Activated CD8-positive, alpha-beta T cell treated with anti-CD3 and anti-CD28 coated beads, Interleukin-2, amount 10 ng/mL, durations not matched to agents 7 days and 5 days (primary cell): ENCODE measurements at places on chromosomes 11 and 22. TPM values are rescaled to one million over a fixed set of nuclear protein-coding genes. Genes with fewer than 3 reads are reported as not detected.
A peak's percentile ranks its signal among the peaks of the same experiment; 100 is the strongest.

The ANO5 gene
- not detected for total RNA-seq

The FKBP2 gene
- total RNA-seq: 33.0 TPM

The MN1 gene
- 0.11 TPM for total RNA-seq

- no peak for DNase-seq
- H3K27me3 ChIP-seq: peaks cover 12% of the 10 kb centered on the region
- no peak overlapping the region for H3K27ac ChIP-seq
- H3K4me1 ChIP-seq: no peaks in the 10 kb centered on the region
- no peak overlapping the region for H3K4me3 ChIP-seq
Observed at GRCh38 chr11:130458410-130458729, 9.9 kb downstream of the ADAMTS15 start.

DNA sequence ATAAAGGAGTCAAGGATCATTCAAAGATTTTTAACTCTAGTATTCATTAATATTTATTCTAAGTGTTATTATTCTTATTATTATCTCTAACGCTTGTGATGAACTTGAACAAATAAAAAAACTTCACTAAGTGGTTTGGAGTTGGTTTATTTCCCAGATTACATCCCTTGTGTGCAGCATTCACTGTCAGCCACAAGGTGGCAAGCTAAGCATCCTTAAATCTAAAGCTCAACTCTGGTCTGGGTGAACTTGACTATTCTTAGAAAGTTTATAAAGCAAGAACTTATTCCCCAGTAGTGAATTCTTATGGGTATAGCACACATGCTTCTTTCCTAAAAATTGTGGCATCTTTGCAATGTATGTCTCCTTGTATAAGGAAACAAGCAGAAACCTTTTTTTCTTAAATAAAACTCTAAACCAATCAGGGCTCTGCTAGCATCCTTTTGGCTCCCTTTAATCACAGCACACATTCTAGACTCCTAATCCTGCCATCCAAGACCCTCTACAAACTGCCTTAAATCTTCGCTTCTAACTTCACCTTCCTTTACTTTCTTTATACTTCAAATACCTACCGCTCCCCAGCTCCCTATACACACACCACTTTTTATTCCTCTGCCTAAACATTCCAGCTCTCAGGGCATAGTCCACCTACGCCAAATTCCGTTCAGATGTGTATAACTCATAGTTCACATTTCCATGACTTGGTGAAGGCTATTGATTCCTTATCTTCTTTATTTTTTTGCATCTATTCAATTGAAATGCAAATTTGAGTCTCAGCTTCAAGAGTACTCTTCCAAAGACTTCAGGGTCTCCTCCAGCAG, 1068.8 kb downstream of the DLG2 start:
- H3K4me3 ChIP-seq: no peak overlapping the region
- no peak overlapping the region for H3K27ac ChIP-seq
- no peaks in the 10 kb centered on the region for H3K36me3 ChIP-seq
- peak; percentile 28 for DNase-seq

DNA sequence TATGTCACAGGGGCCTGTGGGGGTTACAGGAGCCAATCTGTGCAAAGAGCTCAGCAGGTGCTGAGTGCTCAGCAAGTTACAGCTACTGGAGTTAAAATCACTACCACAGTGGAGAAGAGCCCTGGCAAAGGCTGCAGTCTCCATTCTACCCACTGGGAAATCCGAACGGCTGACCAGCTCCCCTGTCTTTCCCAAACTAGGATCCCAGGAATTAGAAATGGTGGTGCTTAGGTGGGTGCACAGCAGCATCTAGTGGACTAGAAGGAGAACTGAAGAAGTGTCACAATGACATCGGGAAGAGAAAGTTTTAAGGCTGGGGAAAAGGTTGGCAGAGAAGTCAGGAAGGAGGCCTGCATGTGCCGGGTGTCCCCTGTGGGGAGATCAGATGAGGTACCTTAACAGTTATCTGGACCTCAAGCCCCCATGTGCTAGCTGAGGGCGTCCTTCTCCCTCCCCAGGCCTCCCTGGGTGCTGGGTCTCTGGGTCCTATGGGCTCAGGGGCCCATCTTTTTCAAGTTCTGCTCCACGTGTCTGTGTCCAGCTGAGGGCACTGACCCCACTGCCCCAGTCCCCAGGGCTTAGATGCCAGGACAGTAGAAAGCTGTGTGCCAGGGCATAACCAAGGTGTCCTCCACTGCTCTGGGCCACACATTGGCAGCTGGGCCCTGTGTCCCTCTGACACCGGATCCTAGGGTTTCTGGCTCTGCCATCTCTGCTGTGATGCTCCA, 1.9 kb downstream of the PIWIL3 start:
- no peak overlapping the region for H3K4me3 ChIP-seq
- H3K36me3 ChIP-seq: no peaks in the 10 kb centered on the region
- H3K27ac ChIP-seq: no peak overlapping the region
- peaks cover 9% of the 10 kb centered on the region for H3K4me1 ChIP-seq
- H3K27me3 ChIP-seq: peaks cover 18% of the 10 kb centered on the region
- no peak for DNase-seq

- no peaks in the 10 kb centered on the region for H3K4me1 ChIP-seq
- no peak overlapping the region for H3K4me3 ChIP-seq
- peaks cover 2% of the 10 kb centered on the region for H3K36me3 ChIP-seq
- peaks cover 10% of the 10 kb centered on the region for H3K27me3 ChIP-seq
- no peak overlapping the region for H3K27ac ChIP-seq
Observed at GRCh38 chr11:9109858-9110731, 18.7 kb upstream of the SCUBE2 start.

DNA sequence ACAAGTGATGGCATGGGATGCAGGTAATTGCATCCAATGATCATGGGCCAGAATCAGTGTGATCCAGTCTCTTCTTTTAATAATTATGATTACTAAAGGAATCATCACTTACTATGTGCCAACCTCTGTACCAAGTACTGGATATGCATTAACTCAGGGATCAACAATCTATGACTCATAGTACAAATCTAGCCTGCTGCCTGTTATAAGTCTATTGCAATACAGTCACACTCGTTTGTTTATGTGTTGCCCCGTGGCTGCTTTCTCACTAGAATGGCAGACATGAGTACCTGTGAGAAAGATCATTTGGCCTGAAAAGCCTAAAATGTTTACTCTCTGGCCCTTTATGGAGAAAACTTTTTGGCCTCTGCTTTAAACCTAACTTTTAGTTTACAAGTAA, 45.0 kb downstream of the OR6Q1 start:
- H3K36me3 ChIP-seq: no peaks in the 10 kb centered on the region
- no peaks in the 10 kb centered on the region for H3K4me1 ChIP-seq
- no peak overlapping the region for H3K27ac ChIP-seq

GRCh38 chr22:43152003-43152356, 621 bp downstream of the TSPO start:
- peak overlapping the region; percentile 77 for H3K27ac ChIP-seq
- H3K4me1 ChIP-seq: peaks cover 36% of the 10 kb centered on the region
- H3K36me3 ChIP-seq: no peaks in the 10 kb centered on the region
- no peaks in the 10 kb centered on the region for H3K27me3 ChIP-seq
- DNase-seq: no peak

DNA sequence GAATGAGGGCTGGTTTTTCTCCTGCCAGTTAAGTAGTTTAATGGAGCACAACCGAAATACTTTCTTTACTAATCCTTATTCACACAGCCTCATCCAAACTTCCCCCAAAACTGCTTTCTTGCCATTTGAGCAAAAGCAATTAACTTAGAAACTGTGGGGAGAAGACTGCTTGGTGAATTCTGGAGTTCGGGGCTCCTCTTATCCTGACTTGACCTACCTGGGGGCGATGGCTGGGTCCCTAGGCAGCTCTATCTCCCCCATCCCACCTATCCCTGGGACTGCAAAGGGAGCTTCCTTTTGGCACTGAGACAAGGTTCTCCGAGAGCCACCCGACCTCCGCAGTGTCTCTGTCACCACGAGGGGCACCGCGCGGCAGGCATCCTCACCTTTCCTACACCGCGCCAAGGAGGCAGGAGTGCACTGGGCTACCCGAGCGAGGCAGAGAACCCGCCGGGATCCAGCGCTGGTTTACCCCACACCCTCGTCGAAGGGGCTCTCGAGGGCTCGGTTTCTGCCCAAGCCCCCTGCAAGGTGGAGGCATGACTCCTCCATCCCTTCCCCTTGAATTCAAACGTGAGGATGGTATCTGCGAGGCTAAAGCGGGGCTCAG, 759 bp downstream of the DESI1 start:
- H3K27me3 ChIP-seq: no peaks in the 10 kb centered on the region
- peak overlapping the region; percentile 98 for H3K27ac ChIP-seq
- H3K36me3 ChIP-seq: peaks cover 27% of the 10 kb centered on the region
- DNase-seq: peak; percentile 60
- H3K4me1 ChIP-seq: peaks cover 46% of the 10 kb centered on the region

- no peak within 1 kb of the TSS for H3K4me3 ChIP-seq
- H3K27ac ChIP-seq: no peak within 1 kb of the TSS
- H3K36me3 ChIP-seq: no peaks in the 10 kb centered on the region
Observed at GRCh38 chr11:65058419-65059054, at the start of gene NAALADL1. TSS of gene NAALADL1 (minus strand) at chr11:65058553. CDS start at chr11:65058521, 32 bp downstream.

- DNase-seq: no peak
- no peaks in the 10 kb centered on the region for H3K4me1 ChIP-seq
- no peak overlapping the region for H3K4me3 ChIP-seq
Observed at GRCh38 chr11:1814691-1815090, 20.1 kb upstream of the SYT8 start.
